CD4-positive, alpha-beta T cell treated with Interleukin-10 for 1 hour (primary cell): ENCODE measurements at places on chromosomes 3 and 15.

- no peak for DNase-seq
Measured at GRCh38 chr3:30737743-30738499, 131.5 kb downstream of the TGFBR2 start.

DNA sequence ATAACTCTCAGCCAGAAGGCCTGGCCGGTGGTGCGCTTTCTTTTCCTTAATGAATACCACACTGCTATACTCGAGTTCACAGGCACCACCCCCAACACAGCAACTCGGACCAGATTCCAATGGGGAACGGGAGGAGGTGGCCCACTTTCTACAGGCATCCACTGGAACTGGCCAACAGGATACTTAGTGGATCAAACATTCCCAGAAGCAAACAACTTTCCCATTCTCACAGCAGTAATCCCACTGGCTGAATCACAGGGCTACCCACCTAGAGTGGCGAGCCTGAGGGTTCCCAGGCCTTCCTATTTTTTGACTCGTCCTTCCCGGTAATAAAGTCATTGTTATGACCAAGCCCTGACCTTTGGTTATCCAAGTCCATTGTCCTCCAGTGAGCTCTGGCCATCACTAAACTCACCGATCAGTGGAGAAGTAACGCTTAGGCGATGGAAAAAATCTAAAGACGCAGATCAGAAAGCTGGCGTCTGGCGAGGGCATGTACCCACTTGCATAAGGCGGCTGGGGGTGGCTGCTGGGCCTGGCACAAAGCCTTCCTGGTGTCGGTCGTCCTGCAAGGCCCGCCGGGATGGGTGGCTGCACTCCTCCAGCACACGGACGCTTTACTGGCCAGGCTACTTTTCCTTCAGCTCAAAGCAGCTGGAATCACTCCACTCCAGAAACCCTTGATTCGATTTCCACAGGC is 1.2 kb downstream of the EOGT start:
- DNase-seq, result no peak

GRCh38 chr15:52104532-52105004 is 8.0 kb downstream of the BCL2L10 start:
- no peak for DNase-seq

- DNase-seq, result peak; percentile 64
Measured at GRCh38 chr15:85504749-85505676, 124.6 kb downstream of the AKAP13 start.

DNA sequence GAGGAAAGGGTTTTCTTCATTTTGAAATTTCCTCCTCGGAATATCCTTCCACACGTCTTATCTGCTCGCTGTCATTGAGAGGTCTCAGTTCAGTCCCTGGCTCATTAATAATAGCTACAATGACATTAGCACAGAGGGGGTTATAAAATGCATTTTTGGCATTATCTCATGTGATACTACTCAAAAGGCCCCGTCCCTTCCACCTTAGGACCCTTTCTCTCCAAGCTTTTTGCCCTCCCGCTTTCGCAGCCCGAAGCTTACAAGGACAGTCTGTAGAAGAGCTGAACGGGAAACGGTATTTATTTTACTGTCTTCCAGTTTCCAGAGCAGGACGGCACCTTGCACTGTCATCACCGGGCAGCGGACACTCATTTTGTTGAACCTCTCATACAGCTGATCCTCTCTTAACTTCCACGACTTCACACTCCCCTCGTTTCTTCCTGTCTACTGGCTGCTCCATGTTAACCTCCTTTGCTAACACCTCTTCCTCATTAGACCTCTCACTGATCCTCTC is 5.6 kb upstream of the PLEKHO2 start:
- no peak for DNase-seq

GRCh38 chr15:95259513-95259912 is 1028.2 kb downstream of the MCTP2 start:
- peak; percentile 55 for DNase-seq

- no peak for DNase-seq
Measured at GRCh38 chr15:52005748-52006701, 13.0 kb upstream of the MAPK6 start.

DNA sequence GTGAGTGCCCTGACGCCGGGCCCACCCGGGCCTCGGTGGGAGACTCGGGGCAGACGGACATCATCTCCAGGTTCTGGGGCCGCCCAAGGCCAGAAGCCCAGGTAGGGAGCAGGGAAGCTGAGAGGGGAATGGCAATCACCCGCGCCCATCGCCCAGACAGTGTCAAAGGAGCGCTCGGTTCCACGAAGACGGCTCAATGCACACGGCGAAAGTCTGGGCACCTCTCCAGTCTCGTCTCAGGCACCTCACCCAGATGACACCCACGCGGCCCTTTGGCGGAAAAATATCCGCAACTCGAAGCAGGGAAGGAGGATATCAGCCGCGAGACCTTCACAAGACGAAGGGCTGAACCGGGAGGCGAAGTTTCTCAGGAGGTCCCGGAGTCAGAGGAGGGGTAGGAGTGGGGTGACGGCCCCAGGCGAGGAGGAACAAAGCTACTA is 916 bp downstream of the IL17RD start:
- no peak for DNase-seq

GRCh38 chr15:58771621-58772250 is 634 bp downstream of the MINDY2 start:
- no peak for DNase-seq

GRCh38 chr3:130258532-130258952 is 86.9 kb upstream of the COL6A5 start:
- DNase-seq, result no peak

GRCh38 chr3:120982608-120983320 is 74.8 kb downstream of the STXBP5L start:
- no peak for DNase-seq

GRCh38 chr15:38263251-38263650 is 10.6 kb downstream of the SPRED1 start:
- DNase-seq, result no peak

DNA sequence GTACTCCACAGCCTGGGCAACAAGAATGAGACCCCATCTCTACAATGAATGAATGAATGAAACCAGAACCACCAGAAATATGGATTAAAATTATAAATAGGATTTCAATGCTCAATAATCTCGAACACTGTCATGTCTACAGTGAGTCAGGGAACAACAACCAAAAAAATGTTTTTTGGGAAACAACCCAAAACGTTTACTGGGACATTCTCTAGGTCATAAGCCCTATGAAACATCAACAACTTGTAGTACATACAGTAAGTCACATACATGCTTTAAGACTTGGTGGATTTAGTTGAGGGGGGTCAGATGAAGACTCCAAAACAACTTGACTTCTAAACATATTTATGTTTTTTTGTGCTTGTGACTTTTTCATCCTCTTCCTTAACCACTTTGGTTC is 511.2 kb downstream of the FOXP1 start:
- DNase-seq, result no peak

DNA sequence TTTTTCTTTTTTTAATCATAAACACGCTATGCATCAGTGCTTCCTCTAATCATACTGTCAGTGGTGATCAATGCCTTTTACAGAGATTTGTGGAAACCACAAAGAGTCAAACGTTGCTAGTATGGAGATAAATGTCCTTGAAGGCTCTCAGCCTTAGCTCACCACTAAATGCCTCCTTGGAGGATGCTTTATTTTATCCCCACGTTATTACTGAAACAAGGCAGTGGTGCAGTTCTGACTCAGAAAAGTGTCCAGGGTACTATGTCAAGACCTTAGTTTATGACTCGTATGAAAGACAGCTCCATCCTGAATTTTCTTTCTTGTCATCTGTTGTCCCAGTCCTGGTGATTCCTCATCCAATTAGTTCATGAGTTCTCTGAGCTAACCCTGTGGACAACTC is 1146.7 kb downstream of the IGSF11 start:
- no peak for DNase-seq

- no peak for DNase-seq
Measured at GRCh38 chr15:59200560-59200959, 6.1 kb upstream of the LDHAL6B start.

DNA sequence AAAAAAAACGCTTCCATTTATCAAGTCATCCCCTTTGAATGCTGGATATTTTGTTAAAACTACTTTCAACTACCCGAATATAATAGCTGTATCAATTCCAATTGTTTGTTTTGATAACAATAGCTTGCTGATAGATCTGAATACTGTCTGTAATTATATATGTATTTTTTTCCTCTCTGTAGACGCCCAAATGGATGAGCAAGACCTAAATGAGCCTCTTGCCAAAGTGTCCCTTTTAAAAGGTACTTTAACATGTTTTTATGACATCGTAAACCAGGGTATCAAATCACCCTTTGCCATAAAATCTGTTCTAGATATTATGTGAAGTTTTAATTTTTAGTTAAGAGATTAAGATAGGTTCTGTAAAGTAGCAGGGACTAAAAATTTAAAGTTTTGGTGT is 111.5 kb upstream of the FLNB start:
- DNase-seq, result no peak

- peak; percentile 56 for DNase-seq
Measured at GRCh38 chr3:42839616-42840015, 30.4 kb downstream of the ACKR2 start.

GRCh38 chr15:90513448-90513847 is 16.3 kb upstream of the CRTC3 start:
- DNase-seq, result no peak

- no peak for DNase-seq
Measured at GRCh38 chr15:69568173-69569009, 115.8 kb downstream of the RPLP1 start.

DNA sequence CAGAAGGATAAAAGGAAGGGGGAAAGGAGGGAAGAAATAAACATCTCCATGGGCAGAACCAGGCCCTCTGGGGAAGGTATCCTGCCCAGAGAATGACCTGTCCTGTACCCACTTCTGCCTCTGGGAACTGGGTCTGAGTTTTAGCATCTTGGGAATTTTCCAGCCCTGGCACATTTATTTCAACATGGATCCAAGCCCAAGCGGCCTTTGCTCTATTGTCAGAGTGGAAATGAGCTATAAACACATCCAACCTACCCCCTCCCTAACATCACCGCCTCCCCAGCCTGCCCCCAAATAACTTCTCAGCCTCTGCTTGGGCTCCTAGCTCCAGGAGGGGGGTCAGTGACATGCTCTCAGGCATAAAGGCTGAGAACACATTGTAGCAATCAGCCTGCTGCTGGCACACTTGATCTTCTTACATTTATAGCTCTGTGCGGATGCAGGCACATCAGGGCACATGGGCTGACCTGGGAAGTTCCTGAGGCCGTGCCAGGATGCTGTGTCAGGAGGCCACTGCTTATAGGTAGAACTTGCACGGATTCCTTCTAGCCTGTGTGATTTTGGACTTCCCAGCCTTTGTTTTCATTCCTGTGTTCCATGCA is 4.6 kb upstream of the OXTR start:
- DNase-seq, result no peak

- peak; percentile 15 for DNase-seq
Measured at GRCh38 chr3:53346514-53346913, 829 bp downstream of the DCP1A start.

- no peak for DNase-seq
Measured at GRCh38 chr3:101879623-101880284, 30.4 kb downstream of the NFKBIZ start.

DNA sequence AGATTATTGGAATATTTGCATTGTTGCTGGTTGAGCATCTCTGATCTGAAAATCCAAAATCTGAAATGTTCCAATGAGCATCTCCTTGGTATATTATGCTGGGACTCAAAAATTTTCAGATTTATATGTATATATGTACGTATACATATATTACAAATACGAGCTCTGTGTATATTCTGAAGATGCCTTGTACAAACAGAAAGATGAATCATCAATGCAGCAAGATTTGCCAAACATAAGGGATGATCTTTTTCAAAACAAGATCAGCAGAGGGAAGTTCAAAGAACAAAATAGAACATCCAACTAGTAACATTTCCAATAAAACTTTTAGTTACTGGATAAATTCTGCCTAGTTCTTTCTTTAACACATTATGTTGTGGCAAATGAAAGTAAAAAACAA is 42.5 kb downstream of the HERC1 start:
- DNase-seq, result no peak

GRCh38 chr15:41968701-41969100 is 3.7 kb downstream of the EHD4 start:
- DNase-seq, result no peak

DNA sequence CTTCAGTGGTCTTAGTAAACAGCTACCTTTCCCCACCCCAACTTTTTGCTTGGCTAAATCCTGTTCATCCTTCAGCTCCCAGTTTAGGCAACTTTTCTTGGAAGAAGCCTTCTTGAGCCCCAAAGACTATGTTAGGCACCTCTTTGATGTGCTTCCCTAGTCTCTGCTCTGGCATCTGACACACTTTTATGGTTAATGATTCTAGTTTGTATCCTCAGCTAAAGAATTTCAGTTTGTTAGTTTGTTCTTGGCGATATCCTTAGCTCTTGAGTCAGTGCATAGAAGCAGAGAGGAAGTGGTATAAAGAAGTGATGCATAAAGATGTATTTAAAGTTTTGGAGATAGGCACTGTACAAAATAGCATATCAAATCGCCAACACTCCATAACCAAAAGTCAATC is 168.4 kb downstream of the WDR72 start:
- no peak for DNase-seq

- DNase-seq, result no peak
Measured at GRCh38 chr3:65524584-65524983, 514.1 kb downstream of the MAGI1 start.

GRCh38 chr15:42650208-42651066 is 75.0 kb downstream of the STARD9 start:
- peak; percentile 66 for DNase-seq

- no peak for DNase-seq
Measured at GRCh38 chr3:197169028-197169427, 129.4 kb downstream of the DLG1 start.

GRCh38 chr3:173732237-173732636 is 334.7 kb downstream of the NLGN1 start:
- DNase-seq, result no peak

GRCh38 chr3:43011638-43012037 is 32.5 kb downstream of the GASK1A start:
- DNase-seq, result peak; percentile 16

DNA sequence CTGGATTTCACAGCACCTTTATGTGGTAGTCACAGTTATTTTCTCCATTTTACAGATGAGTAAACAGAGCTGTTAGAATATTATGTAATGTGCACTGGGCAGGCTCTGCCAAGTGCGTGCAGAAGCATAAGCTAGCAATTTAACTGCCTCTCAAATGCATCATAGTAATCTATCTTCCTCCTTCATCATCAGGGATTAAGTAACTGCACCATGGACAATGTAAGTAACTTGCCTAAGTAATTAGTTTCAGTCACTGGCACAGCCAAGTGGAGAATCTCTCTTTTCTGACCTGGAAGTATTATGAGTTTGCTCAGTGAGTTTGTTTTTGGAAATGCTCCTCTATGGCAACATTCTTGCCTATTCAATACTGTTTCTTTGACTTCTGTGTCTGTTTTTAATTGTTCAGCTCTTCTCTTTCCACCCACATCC is 260.5 kb downstream of the PTPRG start:
- no peak for DNase-seq

DNA sequence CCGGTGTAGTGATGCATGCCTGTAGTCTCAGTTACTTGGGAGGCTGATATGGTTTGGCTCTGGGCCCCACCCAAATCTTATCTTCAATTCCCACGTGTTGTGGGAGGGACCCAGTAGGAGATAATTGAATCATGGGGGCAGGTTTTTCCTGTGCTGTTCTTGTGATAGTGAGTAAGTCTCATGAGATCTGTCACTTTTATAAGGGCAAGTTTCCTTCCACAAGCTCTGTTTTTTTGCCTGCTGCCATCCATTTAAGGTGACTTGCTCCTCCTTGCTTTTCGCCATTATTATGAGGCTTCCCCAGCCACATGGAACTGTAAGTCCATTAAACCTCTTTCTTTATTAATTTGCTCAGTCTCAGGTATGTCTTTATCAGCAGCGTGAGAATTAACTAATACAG is 566.7 kb upstream of the NECTIN3 start:
- no peak for DNase-seq
